ENCODE measurements at places on chromosomes 7 and 10.

GRCh38 chr7:15836041-15836440 is 149.6 kb upstream of the MEOX2 start:
- peak; percentile 69 for DNase-seq

DNA sequence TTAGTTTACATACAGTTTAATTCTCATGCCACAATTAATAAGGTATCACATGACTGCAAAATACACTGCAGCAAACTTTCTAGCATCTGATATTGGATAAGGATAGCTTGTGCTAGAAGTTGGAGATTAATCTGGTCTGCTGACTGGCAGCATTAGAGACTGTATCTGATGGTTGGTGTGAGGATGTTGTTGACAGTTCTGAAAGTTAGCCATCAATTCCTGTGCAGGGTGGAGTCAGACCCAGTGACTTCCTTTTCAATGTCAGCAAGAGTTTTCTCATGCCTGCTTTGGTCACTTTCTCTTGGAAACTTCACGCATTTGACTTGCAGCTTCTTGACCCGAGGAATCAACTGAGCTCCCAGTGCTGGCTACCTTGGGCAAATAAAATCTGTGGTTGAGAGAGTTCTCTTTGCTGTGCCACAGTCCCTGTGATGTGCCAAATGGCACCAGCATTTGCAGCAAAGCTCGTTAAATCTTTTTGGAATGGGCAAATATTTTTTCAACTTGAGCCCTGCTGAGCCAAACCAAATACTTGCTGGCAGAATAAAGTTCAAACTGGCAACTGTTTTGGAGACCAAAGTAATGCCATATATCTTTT is 233.0 kb downstream of the TRIL start:
- no peak for DNase-seq

DNA sequence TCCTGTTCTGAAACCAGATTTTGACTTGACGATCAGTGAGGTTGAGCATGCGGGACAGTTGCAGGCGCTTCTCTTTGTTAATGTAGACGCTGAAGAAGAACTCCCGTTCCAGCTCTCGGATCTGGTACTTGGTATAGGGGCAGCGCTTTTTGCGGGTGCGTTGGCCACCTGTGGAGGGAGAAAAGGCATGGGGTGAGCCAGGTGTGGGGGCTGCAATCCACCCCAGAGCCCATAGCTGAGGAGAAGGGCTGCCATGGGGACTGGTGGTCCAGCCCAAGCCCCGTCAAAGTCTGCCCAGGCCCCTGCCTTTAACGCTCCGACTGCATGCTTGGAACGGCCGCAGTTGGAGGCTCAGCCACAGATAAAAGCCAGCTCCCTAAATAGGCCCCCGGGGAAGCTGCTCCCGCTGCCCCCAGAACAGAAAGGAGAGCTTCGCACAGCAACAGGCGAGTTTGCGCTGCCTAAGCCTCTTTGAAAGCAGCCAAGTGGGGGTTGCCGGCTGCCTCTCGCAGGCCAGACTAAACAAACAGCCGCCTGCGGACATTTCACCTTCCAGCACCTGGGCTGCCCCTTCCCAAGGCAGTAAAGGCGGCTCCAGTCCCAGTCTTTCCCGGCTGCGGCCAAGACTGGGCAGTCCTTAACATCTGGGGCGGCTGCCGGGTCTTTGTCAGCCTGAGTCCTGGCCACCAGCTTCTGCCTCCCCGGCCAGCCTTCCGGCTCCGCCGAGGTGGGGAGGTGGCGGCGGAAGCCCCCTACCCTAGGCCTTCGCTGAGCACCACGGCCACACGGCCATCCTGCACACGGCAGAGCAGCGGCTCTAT is 2.0 kb downstream of the HOXA11 start:
- peak; percentile 27 for DNase-seq

DNA sequence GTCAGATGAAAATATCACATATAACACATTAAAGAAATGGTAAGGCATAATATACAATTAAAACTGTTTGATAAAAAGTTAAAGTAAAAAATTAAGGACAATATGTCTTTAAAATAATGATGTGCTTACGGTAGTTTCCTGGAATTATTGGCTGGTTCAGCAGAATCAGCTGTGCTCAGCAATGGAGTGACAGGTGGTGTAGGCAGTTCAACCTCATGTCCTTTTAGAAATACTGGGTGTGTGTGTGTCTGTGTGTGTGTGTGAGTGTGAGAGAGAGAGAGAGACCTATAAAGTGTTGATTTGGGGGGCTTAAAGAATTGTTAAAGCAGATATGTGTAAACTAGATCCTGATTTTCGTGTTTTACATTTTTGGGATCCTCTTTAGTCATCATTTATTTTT is 141.2 kb downstream of the ADAM22 start:
- no peak for DNase-seq

GRCh38 chr10:52759154-52759553 is 13.4 kb downstream of the MBL2 start:
- no peak for DNase-seq

GRCh38 chr7:42972699-42973500 is 40.7 kb downstream of the MRPL32 start:
- DNase-seq: peak; percentile 100

- DNase-seq: peak; percentile 13
Measured at GRCh38 chr7:127532736-127533135, 52.7 kb downstream of the GCC1 start.

DNA sequence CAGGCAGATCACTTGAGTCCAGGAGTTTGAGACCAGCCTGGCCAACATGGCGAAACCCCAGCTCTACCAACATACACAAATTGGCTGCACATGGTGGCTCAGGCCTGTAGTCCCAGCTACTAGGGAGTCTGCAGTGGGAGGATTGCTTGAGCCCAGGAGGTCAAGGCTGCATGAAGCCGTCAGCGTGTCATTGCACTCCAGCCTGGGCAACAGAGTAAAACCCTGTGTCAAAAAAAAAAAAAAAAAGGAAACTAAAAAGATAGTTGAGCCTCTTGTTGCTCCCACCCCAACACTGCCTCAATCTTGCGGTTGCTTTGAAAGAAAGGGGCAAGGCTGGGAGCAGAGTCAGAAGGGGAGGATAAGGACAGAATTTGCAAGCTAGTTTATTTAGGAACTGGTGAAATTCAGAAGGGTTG is 69.9 kb downstream of the SYPL1 start:
- DNase-seq: no peak

GRCh38 chr10:57891201-57892006 is 376.3 kb downstream of the IPMK start:
- DNase-seq: no peak

DNA sequence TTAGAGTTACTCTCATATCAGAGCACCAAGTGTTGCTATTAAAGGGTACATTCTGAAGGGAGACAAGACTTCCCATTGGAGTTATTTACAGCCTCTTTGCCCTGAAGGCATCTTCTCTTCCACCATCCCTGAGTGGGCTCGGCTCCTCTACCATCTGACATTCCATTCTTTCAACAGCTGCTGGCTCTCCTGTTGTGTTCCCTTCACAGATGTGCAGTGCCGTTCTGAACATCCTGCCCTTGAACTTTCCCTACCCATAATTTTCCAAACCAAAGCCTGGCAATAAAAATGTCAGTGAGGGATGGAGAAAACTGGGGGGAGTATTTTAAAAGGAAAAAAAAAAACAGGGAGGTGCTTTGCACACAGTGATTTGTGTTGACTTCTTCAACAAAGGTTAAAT is 392.9 kb downstream of the KCNMA1 start:
- peak; percentile 51 for DNase-seq

- peak; percentile 49 for DNase-seq
Measured at GRCh38 chr7:155190688-155191087, 107.0 kb upstream of the INSIG1 start.

DNA sequence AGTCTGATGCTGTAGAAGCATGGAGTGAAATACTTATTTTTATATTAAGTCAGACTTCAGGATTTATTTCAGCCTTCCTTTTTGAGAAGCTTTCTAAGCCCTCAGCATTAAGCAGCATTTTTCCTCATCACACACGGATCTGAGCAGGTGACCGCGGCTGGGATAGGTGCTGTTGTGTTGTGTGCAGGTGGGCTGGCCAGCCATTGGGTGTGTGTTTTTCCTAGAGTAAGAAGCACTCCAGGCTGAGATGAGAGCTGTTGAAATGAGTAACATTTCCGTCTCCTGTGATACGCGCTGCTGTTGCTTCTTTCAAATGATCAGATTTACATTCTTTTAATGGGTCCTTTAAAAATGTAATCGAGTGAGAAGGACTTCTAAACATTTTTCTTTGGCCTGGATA is 63.9 kb downstream of the INSYN2A start:
- no peak for DNase-seq

GRCh38 chr7:133056370-133057238 is 25.3 kb downstream of the CHCHD3 start:
- no peak for DNase-seq

GRCh38 chr10:59829601-59830000 is 76.3 kb upstream of the MRLN start:
- DNase-seq: no peak

DNA sequence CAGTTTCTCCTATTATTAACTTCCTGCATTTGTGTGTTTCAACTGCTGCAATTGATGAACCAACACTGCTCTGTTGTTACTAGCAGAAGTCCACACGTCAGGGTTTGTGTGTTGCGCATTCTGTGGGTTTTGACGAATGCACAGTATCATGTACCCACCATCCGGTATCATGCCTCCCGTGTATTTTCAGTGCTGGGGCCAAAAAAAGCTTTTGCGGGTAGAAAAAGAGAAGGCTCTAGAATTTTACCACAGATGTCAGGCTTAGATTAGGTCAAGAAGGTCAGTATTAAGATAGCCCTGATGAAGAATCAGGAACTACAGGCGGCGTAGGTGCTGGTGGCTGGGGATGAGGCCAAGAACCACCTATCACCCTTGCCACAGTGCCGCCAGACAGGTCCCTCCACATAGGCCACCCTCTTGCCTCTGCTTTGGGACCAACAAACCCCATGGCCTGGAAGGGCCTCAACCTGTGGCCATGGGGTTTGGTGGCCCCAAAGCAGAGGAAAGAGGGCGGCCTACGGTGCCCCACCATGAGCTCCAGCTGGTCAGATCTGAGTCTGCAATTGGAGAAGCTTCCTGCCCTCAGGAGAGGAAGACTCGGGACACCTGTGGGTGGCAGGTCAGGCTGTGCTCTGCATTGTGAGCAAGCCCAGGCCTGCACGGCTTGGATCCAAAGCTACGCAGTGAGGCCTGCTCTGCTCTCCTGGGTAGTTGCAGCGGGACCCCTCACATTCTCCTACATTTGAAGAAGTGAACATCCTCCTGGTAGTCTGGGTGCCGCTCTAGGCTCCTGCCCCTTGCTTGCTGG is 71.9 kb downstream of the MKI67 start:
- no peak for DNase-seq

DNA sequence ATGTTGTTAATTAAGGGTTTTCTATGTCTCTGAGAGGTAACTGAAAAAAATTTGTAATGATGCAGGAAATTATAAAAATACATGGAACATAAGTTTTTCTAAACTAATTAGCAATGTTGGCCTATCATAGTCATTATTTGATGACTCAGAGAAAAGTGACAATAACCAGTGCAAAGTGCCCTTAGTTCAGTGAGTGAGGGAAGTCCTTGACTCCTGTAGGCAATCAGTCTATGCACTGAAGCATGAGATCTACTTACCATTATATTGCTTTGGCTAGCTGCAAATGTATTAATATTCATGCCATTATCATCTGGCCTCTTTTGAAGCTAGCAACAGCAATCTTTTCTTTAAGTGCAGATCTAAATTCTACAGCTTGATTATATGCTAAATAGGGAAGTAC is 40.6 kb downstream of the CCDC172 start:
- no peak for DNase-seq

DNA sequence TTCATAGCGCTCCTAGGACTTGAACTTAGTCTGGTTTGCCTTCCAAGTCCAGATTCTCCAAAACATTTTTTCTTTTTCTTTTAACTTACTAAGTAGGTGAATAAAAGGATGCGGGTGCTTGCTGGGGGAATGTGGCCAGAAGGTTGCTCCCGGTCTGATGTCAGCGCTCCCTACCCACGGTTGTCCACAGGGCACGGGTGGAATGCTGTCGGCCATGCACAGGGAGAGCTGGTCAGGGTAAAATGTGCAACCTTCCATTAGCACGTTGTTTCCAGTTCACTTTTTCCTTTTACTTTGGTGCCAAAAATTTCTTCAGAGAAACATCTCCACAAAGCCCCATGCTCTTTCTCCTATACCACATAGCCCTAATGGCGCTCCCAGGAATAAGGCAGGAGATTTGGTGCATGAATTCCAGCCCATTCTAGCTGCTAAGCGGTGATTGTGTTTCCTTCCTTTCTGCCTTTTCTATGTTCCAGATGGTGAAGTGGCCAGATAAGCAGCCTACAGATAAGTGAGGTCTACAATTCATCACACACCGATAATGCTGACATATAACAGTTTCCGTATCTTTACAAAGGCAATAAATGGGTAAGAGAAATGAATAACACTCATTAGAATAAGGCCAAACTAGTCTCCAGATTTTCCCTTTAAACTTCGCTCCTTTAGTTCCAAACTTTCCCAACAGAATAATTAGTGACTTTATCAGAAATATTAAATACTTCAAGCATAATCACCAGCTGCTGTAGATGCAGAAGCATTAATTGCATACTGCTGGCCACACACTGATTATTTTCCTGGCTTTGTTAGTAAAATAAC is 138.3 kb upstream of the FGFR2 start:
- DNase-seq: no peak

DNA sequence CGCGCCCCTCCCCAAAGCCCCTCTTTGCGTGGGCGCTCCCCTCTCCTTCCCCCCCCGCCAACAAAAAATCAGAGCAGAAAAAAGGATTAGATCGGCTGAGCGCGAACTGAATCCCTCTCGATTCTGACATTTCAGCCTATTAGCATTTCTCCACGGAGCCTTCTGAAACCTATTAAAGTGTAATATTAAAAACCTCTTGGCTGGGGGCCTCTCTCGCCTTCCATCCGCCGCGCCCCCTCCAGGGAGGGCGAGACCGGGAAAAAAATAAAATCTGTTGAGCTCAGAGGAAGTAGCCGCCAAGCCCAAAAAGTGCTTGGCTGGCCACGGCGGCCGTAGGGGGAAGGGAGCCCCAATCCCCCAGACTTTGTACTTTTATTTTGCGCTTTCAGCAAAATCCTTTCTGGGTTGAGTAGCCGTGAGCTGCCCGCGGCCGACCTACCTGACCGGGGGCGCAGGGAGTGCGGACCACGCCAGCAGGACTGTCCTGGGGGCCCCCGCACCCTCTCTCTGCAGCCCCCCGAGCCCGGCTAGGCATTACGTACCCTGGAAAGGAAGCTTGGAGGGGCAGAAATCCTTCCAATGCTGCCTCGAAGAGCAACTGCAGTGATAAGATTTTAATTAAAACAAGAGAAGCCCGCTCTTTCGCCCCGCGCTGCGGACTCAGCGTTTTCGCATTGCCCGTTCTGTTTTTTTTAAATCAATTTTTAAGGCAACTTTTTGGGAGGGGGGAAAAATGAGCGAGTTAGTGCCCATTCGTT is 1.3 kb upstream of the TNRC18 start:
- DNase-seq: peak; percentile 76

- peak; percentile 16 for DNase-seq
Measured at GRCh38 chr10:6918305-6918704, 338.2 kb upstream of the PRKCQ start.

DNA sequence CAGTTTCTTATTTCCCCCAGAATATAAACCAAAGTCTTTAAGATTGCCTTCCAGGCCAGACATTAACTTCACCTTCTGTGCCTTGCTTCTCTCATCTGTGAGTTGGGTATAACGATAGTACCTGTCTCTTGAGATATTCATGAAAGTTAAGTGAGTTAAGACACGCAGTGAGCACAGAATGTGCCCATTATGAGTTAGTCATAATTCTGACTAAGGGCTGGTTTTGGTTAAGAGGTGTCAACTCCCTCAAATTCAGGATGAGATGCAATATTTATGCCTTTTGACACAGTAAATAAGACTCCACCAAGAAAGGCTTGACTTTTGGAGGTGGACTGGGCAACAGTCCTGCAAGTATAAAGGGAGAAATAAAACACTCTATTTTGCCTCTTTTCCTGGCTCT is 528.7 kb upstream of the IGFBP3 start:
- no peak for DNase-seq

GRCh38 chr10:119416855-119417254 is 125.7 kb downstream of the RGS10 start:
- peak; percentile 47 for DNase-seq
